ENCODE measurements at places on chromosomes 2 and 18.

GRCh38 chr2:19351899-19352697 lies 6.3 kb downstream of the OSR1 start:
- no peak for DNase-seq

DNA sequence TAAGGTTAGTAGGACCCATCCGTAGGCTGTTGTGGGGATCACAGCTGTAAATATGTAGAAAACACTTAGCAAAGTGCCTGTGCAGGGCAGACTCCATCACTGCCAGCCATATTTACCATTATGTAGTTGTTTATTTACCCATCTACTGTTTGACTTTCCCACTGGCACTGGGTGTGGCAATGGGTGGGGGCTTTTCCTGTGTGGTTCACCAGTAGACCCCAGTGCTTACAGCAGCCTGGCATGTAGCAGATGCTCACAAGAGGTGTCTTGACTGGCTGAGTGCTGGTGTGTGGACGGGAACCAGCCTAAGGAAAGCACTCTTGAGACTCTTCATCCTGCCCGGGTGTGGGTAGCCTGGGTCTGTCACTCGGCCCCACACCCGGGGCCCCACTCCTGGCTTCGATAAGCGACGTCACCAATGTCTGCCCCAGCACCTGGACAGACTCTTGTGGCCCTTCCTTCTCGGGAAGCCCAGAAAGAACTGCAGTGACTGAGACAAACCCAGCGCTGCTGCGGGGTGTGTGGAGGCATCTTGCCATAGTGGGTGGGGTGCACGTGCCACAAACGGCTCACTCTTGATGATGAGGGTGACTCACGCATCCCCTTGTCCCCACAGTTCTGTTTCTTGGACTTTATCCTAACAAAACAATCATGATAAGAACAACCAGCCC lies 78.3 kb downstream of the HDAC4 start:
- no peak for DNase-seq

- DNase-seq, result no peak
These were observed 95.7 kb downstream of the USP40 start for GRCh38 chr2:233470839-233471238.

GRCh38 chr2:45141883-45142866 lies 132.9 kb upstream of the SIX2 start:
- no peak for DNase-seq

DNA sequence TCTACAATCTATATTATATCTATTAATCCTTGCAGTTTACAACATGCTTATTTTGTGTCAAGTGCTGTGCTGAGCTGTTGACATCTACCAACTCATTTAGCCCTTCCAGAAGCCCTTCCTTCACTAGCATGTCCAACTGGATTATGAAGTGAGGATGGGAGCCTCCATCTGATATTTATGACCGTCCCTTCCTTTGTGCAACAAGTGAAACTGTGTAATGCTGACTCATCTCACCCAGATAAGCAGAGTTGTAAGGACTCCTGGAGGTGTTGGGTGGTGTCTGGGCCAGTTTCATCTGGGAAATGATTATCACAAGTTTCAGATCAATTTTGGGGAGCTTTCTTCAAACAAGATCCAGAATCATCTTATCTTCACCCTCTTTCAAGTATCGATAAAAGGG lies 156.6 kb upstream of the ETAA1 start:
- DNase-seq, result no peak

GRCh38 chr2:177852389-177852788 lies 220.2 kb downstream of the PDE11A start:
- DNase-seq, result no peak

- no peak for DNase-seq
These were observed 34.4 kb upstream of the FZD7 start for GRCh38 chr2:201999279-201999678.

DNA sequence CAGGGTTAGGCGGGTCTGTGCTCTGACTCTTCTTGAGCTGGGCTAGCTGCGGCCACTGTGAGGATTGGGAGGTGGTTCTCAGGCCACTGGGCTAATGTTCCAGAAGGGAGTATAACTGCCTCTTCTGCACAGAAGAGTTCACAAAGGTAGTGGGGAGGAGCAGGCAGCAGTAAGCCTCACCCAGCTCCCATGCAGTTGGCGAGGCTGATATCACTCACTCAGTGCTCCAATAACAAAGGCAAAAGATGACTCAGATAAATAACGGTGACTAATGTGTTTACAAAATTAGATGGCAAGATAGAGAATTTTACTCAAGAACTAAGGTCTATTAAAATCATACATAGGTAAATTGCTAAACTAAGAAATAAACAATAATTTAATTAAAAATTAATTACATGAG lies 174.2 kb upstream of the TMEM200C start:
- DNase-seq, result no peak

DNA sequence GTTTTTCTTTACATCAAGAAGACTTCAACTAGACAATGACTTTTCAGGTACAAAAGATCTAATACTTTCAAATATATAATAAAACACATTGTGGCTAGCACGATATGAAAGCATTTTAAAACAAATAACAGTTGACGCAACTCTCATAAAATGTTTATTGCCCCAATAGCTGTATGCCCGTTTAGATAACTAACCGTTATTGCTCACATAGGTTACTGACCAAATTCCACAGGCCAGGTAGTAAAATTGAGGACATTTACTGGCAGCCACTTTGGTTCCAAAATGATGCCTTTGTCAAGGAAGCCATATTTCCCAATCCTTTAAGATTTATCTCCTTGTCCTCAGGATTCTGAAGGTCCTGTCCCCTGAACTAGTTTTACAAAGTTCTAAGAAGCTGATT lies 2.9 kb upstream of the REG1B start:
- no peak for DNase-seq

DNA sequence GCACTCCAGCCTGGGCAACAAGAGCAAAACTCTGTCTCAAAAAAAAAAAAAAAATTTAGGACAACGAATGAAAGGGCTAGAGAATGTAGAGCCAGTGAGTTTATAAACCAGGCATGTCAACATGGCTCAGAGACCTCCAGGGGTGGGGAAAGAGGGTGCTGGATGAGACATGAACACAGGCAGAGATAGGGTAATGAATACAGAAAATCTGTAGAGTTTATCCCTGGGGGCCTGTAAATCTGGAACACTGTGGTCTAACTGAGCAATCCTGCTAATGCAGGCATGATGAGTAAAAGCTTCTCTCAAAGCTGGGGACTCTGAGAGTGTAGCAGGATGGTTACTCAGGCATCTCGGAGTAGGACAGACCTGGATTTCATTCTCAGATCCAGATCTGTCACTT lies 59.2 kb upstream of the IGFBP2 start:
- no peak for DNase-seq

GRCh38 chr2:16900405-16901025 lies 234.9 kb upstream of the CYRIA start:
- peak; percentile 29 for DNase-seq

- DNase-seq, result no peak
These were observed 345.8 kb upstream of the TFPI start for GRCh38 chr2:187900021-187900420.

GRCh38 chr2:124382067-124382618 lies 357.1 kb downstream of the CNTNAP5 start:
- no peak for DNase-seq

- no peak for DNase-seq
These were observed 73.1 kb downstream of the RDH14 start for GRCh38 chr2:18487106-18487913.

GRCh38 chr2:100736121-100736915 lies 83.6 kb upstream of the NPAS2 start:
- DNase-seq, result no peak

GRCh38 chr2:96933305-96934181 lies 52.8 kb downstream of the FAM178B start:
- DNase-seq, result no peak

- DNase-seq, result no peak
These were observed 17.6 kb downstream of the CTNNA2 start for GRCh38 chr2:79530443-79530842.

DNA sequence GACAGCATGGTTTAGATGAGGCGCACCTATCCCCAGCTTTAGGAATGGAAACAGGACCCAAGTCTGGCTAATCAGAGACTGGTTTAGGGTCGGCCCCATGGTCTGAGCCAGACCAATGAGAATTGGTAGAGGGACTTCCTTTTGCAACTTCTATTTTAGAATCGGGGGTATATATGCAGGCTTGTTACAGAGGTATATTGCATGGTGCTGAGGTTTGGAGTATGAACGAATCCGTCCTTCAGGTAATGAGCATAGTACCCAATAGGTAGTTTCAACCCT lies 1.5 kb upstream of the BOLA3 start:
- no peak for DNase-seq

- no peak for DNase-seq
These were observed 8.6 kb downstream of the ARHGEF33 start for GRCh38 chr2:38898256-38898655.

DNA sequence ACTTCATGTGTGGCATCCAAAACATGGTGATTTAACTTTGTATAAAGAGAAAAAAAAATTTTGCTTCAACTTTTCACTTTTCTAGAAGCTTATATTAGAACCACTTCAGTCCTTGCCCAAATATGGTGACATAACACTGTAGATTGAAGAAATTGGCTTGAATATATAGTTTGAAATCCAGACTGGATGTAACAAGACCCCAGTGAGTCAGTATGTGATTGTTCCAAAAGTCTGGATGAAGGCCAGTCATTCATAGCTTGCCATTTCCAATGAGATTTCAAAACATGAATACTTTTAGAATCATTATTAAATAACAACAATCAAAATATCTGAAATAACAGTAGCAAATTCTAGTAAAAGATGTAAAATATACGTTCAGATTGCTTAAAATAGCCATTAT lies 104.8 kb upstream of the FN1 start:
- DNase-seq, result no peak

- DNase-seq, result no peak
These were observed 12.1 kb downstream of the TMEM131 start for GRCh38 chr2:97983698-97984097.

- no peak for DNase-seq
These were observed 6.1 kb upstream of the CCDC195 start for GRCh38 chr2:224722250-224722649.

- DNase-seq, result no peak
These were observed 10.1 kb downstream of the METAP1D start for GRCh38 chr2:172009823-172010222.

DNA sequence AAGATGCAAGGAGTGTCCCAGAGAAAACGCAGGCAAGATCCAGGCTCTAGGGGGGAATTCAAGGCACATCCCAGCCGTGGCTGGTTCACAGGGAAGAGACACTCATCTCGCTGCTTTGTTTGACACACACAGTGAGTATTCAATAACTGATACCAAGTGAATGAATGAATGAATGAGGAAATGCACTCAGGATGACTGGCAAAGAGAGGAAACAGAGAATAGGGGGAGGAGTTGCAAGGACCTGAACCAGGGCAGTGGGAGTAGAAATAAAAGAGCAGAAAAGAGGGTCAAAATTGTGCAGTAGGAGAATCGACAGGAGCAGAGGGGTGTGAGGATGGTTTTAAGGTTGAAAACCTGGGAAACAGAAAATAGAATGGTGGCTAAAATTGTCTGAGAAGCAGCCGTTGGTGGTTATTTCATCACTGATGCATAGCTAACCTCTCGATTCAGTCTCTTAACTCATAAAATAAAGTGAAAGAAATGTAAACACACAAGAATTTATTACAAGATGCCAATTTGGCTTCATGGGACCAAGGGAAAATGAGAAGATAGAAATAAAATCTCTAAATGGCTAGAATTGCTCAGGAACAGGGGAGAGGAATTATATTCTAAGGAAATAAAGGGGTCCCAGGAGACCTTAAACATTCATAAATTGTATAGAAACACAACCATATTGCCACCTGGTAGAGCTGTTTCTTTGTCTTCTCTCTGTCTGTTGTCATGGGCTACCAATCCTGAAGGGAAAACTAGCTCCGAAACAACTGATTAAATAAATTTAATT lies 63.9 kb upstream of the PHLPP1 start:
- DNase-seq, result no peak

DNA sequence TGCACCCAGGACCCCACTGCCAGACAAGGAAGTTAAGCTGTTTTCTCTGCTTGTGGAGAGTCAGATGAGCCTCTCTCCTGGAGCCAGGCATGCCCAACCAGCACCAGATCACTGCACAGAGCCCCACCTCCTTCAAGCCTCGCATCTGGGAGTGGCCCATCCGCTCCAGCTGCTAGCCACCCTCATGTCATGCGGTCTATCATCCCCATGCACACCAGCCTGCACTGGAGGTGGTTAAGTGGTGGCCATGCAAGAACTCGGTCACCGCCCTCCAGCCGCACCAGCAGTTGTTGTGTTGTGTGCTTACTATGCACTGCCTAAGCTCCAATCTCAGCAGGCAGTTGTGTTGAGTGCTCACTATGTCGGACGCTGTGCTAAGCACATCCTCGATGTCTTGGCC lies 177.9 kb upstream of the SLC14A2 start:
- DNase-seq, result no peak

DNA sequence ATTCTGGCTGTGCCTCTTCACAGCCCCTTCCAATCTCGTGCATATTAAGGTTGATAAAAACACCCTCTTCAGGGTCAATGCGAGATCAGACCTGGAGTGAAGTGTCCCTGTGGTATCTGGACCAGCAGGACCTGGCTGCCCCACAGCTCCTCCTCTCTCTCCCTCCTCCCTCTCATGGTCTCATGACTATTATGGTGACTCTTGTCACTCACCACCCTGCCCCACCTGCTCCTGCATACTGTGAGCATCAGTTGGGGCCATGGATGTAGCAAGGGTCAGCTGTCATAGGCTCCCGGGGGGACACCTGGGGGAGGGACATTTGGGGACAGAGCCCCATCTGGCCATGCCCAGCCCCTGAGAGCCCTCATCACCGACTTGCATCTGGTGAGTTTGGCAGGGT lies 50.2 kb downstream of the ODC1 start:
- DNase-seq, result no peak

DNA sequence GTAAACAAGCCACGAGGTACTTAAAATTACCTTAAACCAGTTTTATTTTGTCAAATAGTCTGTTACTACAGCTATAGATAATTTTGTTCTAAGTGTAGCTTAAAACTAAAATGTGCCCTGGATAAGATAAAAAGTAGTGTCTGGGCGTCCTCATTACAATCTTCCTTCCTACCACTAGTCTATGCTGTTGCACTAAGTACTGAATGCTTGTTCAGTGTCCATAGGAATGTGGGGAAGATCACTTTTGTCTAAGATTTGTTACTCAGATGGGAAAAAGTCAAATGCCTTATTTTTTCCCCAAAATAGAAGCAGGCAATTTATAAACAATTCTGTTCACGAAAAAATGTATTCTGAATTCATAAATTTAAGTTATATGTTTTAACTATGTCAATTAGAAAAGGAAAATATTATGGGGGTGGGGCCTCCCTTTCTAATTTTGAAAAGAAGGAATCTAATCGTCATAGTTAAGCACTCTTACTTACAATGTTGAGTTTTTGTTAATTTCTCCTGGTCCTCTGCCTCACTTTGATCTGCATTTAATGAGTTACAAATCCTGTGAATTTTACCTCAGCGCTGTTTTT lies 140.4 kb upstream of the VRK2 start:
- peak; percentile 5 for DNase-seq
